ENCODE measurements at places on chromosomes 7 and 10.

DNA sequence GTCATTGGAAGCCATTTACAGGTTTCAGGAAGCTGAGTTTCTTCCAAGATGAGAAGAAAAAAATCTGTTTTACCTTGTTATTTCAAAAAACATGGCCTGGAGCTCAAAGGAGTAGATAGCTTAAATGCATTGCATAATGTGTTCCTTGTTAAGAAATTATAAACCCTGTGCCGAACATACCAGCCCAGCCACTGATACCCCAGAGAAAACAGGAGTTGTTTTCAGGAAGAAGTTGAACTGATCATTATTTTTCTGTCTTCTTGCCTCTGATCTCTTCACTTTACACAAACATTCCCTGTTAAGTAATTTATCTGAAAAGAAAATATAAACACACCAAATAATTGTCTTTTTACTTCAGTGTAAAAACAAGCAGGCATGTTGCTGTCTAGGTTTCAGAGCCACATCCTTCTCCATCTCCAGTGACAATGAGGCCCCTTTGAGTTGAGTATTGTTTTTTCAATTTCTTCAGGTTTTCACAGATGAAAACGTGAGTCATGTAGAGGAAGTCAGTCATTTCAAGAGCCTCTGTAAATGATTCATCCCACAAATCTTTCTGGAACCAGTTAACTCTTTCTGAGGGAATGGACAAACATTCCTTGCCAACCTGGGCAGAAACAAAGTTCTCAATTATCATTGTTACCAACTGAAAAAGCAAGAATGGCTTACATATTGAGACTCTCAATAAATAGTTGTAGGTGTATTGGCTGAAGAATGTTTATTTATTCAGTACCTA is 244.2 kb downstream of the IPMK start:
- DNase-seq, result no peak

GRCh38 chr10:121078672-121079102 is 227.5 kb downstream of the WDR11 start:
- DNase-seq, result no peak

GRCh38 chr10:62380016-62380415 is 5.8 kb downstream of the ZNF365 start:
- no peak for DNase-seq

DNA sequence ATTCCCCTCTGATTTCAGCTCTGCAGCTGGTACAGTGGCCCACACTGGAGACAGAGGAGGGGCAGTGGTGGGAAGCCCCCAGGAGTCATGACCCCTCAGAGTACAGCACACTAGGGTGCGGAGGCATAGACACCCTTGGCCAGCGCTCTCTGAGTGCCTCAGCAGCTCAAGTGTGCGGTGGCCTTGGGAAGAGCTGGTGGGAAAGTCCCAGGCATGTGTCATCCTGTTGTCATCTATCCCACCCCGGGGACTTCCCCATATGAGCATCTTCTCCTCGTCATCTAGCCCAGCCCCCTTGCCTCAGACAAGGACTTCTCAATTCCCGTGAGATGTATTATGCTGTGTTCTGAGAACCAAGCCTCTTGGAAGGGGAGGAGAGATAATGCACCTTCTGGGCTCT is 15.6 kb upstream of the PPIF start:
- no peak for DNase-seq

GRCh38 chr10:63250032-63250431 is 116.9 kb downstream of the NRBF2 start:
- no peak for DNase-seq

- no peak for DNase-seq
These were observed 49.4 kb downstream of the ARHGAP22 start for GRCh38 chr10:48555310-48556042.

- DNase-seq, result no peak
These were observed 128.5 kb downstream of the TNS3 start for GRCh38 chr7:47453093-47454061.

DNA sequence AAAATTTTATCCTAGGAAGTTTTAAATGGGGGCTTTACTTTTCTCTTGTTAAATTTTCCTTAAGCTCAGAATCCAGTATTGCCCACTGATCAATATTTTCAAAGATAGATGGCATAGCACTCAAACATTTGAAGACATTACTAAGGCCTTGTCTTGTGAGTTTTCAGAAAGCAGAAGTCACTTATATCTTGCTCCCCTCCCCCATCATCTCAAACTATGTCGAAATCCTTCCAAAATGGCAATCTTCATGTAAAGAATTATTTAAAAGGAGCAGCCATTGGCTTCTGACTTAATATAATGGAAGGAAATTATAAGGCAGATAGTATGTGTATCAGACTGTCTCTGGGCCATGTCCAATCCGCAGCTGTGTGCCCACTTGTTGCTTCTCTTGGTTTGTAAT is 553.5 kb upstream of the C7orf33 start:
- no peak for DNase-seq

- DNase-seq, result no peak
These were observed 25.9 kb downstream of the SLC18A2 start for GRCh38 chr10:117266812-117267211.

DNA sequence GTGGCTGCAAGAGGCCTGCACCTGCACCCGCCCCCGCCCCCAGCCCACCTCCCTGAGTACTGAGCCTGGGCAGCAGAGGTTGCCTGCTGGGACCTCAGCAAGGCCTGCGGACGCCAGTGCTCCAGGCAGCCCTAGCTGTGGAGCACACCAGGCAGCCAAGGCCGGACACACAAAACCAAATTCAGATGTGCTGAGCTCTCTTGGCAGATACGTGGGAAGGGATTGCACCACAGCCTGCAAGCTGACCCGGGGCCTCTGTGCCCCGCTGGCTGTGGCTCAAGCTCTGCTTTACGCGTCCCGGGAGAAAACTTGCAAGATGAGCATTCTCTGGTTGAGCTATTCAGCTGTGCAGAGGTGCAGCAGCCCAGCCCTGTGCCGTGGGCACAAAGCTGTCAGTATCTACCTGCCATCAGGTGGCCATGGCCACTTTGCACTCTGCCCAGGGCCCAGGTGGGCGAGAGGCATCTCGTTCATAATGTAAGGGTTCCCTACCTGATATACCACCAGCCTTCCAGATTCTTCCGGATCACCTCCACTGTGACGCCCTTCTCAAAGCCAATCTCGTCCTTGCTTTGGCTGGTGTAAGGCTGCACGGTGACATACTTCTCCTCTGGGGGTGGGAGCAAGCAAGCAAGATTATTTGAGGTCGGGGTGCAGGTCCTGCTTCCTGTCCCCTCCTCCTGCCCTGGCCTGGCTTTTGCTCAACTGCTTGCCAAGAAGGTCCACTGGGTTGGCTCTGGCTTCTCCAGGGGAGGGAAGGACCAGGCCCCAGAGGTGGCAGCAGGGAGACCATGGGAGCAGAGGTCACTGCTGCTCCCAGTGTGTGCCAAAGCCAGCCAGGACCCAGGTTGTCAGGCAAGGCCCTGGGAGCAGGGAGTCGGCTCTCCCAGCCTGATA is 123.4 kb downstream of the NEURL1 start:
- DNase-seq, result no peak

- no peak for DNase-seq
These were observed 1.5 kb downstream of the STOX1 start for GRCh38 chr10:68828833-68829232.

- DNase-seq, result no peak
These were observed 91.9 kb downstream of the CPED1 start for GRCh38 chr7:121080257-121080912.

DNA sequence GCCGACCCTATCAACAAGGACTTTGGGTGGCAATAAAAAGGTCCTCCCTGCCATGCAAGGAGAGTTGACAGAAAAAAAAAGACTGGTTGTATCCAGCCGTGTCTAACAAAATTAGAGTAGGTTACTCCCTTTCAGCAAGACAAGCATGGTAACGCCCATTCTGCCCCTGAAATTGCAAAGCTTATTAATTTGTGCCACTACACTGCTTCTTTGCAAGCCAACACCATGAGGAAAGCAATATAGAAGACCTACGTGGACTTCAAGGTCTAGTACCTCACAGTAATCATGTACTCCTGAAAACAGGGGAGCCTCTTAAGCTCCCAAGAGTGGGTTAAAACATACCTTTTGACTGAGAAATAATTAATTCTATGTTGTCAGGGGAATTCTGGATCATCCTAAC is 90.3 kb downstream of the FRMPD2 start:
- no peak for DNase-seq

- DNase-seq, result no peak
These were observed 570.7 kb downstream of the REEP3 start for GRCh38 chr10:64091897-64092296.

- DNase-seq, result no peak
These were observed 567.5 kb upstream of the SORCS1 start for GRCh38 chr10:107732045-107732444.

- no peak for DNase-seq
These were observed 10.7 kb downstream of the BTBD16 start for GRCh38 chr10:122281751-122282150.

- peak; percentile 32 for DNase-seq
These were observed 330.0 kb downstream of the BBS9 start for GRCh38 chr7:33459340-33459751.

- DNase-seq, result no peak
These were observed 118.9 kb downstream of the AKR1D1 start for GRCh38 chr7:138195151-138195571.

GRCh38 chr7:27202018-27202861 is 2.3 kb upstream of the HOXA13 start:
- DNase-seq, result no peak

GRCh38 chr7:45484094-45484493 is 90.1 kb upstream of the ADCY1 start:
- DNase-seq, result no peak

DNA sequence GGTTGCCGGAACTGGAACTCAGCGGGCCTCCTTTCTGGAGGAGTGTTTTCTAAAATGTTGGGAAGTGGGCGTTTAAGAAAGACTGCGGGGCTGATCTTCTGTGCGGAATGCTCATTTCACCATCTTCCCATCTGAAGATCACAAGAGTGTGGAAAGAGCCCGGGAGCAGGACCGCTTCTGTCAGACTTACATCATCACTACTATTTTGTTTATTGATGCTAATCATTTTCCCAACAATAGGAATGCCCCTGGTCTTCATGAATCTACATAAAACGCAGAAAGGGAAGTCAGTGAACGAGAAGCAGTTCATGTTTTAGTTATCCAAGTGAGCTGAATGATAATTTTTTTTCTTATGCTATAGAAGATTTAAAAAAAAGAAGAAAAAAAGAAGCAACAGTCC is 447.8 kb upstream of the MKI67 start:
- no peak for DNase-seq

- no peak for DNase-seq
These were observed 19.4 kb downstream of the NRAP start for GRCh38 chr10:113644185-113645120.

- DNase-seq, result no peak
These were observed 852.9 kb downstream of the LRMDA start for GRCh38 chr10:76284351-76284750.

DNA sequence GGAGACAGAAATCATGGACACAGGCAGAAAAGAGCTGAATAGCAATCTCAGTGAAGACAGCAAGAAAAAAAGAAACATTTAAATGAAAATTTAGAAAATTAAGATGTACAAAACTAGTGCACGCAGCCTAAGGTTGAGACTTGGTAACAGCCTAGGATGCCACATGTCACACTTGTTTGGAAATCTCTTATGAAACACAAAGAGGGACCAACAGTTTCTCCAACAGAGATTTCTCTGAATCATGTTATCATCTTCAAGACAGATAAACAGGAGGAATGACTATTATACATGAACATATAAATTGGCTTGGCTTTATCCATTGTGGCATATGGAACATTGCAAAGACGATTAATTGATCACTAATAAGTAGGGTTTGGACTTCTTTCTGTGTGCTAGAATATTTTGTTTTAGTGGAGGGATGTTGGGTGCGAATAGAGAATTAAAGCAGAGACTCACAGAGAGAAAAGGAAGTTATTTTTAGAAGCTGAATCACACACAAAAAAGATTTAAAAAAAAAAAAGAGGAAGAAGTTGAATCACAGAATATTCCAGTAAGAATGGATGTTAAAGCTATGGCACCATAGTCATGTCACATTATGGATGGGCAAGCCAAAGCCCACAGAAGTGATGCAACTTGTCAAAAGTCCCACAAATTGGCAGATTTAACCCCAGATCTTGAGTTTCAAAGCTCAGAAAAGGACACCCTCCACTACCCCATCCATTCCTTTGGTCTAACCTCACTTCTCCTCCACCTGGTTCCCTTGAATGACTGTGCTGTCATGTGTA is 91.6 kb downstream of the MYOF start:
- no peak for DNase-seq

- no peak for DNase-seq
These were observed 162.9 kb downstream of the ZNF33B start for GRCh38 chr10:42475168-42476098.

DNA sequence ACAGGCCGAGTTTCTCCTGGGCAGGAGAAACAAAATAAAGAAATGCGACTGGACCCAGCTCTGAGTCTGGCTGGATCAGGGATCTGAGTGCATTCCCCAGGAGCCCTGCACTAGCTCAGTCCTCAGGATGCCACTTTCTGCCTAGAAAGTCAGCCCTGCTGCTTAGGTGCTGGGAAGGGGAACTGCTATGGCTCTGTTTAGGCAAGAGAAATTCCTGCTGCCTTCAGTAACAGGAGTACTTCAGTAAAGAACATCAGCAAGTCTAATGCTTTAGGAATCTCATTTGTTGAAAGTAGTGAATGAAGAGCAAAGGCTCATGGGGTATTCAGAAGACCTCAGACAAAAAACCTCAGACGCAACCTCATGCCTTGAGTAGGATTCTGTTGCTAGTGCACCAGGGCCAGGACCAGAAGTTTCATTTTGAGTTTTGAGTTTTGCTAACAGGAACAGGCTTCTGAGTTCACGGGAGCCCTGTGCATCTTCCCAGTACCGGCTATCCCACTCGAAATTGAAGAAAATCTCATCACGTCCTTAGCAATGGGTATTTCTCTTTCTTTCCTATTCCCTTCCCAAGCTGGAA is 170.8 kb upstream of the CDCA7L start:
- no peak for DNase-seq

DNA sequence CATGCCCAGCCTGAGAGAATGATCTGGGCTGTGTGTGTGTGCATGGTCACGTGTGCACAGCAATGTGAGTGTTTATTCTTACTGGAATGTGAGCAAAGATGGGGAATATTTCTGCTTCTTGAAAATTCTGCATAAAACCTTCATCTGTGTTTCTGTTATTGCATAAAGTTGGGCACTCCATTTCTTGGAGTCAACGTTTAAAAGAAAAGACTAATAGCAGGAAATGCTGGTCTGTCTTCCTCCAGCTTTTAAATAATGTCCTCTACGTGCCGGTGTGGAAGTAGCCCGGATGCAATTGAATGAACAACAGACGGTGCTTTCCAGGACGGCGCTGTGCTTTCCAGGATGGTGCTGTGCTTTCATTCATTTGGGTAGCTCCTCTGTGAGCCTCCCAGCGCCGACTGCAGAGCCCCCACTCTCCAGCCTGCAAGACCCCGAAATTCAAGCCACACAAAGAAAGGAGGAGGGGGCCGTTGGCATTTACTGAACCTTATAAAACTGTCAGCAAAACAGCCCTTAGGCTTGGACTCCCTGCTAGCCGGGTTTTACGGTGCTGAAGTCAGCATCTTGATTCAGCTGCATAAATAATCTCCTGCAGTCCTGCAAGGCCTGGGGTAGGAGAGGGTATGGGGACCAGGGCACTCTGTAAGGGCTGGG is 158.2 kb upstream of the PRKCQ start:
- DNase-seq, result no peak

All from NCI-H1436 (cell line).